Kidney (tissue), 22 donors: ENCODE measurements at places on chromosomes 4 and X. TPM values are rescaled to one million over a fixed set of nuclear protein-coding genes. Genes with fewer than 3 reads are reported as not detected.

DNA sequence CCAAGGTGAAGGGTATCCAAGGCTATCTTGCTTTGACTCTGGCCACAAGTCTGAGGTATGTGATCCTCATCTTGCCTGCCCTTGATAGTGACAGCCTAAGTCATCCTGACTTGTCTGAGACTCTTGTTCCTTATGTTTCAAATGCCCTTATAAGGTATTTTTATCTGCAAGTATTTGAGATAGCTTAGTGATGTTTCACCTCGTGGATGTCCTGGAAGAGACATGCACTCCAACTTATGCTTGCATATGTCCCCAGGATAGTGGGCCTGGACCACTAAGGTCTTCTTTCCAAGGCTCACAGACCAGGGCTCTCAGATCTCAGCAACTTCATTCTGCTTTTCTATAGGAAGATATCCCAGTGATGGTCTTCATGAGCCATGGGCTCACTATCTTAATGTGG, 120.5 kb upstream of the WDR1 start:
- DNase-seq, result no peak

- DNase-seq, result no peak
These were observed 397.9 kb downstream of the PPP3CA start for GRCh38 chr4:100949350-100949935.

GRCh38 chrX:48683411-48683982, at the start of gene WAS:
Gene WAS, plus strand, starts transcription at chrX:48683799. Its CDS starts 55 bp downstream, at chrX:48683854.
- DNase-seq, result no peak

GRCh38 chr4:11494232-11494631, 65.5 kb upstream of the HS3ST1 start:
- DNase-seq, result no peak

DNA sequence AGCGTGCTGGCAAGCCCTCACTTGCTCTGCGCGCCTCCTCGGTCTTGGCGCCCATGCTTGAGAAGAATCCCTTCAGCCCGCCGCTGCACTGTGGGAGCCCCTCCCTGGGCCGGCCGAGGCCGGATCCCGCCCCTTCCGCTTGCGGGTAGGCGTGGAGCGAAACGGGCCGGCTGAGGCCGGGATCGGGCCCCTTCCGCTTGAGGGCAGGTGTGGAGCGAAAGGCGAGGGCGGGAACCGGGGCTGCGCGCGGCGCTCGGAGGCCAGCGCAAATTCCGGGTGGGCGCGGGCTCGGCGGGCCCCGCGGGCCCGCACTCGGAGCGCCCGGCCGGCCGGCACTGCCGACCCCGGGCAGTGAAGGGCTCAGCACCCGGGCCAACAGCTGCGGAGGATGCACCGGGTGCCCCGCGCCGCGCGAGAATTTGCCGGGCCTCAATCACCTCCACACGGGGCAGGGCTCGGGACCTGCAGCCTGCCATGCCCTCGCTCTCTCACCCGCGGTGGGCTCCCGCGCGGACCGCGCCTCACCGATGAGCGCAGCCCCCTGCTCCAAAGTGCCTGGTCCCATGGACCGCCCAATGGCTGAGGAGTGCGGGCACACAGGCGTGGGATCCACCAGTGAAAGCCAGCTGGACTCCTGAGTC, 58.1 kb upstream of the GBA3 start:
- no peak for DNase-seq

DNA sequence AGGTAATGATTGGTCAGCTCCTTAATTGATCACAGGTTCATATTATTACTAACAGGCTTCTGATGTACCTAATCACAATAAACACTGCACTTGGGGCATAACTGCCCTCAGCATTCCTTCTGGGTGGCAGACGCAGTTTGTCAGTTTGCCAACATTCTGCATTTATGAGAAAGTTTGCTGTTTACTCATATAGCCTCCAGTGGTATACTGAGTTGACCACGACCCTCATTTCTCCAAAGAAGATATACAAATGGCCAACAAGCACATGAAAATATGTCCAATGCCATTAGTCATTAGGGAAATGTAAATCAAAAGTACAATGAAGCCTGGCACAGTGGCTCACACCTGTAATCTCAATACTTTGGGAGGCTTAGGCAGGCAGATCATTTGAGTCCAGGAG, 26.3 kb downstream of the EFHC2 start:
- DNase-seq, result no peak

SLC38A5 gene
- polyA plus RNA-seq, result 2.9 TPM

CCDC120 gene
- polyA plus RNA-seq, result 5.2 TPM

GRCh38 chrX:79630033-79631009, 263.2 kb upstream of the ITM2A start:
- no peak for DNase-seq

DNA sequence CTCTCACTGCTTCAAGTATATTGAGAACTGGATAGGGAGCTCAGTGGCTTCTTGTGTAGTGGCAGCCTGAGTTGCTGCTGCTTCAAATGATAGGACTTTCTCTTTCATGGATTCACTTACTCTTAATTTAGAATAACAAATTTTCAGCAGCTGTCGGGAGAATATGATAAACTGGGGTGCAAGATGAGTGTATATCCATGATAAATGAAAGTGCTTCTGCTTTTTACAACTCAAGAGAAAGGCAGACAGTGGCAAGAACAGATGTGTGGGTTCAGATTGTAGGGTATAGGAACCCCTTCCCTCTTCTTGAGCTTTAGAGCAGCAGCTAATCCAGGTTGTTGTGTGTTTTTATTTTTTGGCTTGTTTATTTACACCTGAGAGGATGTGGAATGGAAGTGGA, 1.0 kb downstream of the SH3BGRL start:
- DNase-seq, result no peak

COX7B2 gene
- not detected for polyA plus RNA-seq

- no peak for DNase-seq
These were observed 49.2 kb downstream of the MOSPD2 start for GRCh38 chrX:14922437-14922836.

DNA sequence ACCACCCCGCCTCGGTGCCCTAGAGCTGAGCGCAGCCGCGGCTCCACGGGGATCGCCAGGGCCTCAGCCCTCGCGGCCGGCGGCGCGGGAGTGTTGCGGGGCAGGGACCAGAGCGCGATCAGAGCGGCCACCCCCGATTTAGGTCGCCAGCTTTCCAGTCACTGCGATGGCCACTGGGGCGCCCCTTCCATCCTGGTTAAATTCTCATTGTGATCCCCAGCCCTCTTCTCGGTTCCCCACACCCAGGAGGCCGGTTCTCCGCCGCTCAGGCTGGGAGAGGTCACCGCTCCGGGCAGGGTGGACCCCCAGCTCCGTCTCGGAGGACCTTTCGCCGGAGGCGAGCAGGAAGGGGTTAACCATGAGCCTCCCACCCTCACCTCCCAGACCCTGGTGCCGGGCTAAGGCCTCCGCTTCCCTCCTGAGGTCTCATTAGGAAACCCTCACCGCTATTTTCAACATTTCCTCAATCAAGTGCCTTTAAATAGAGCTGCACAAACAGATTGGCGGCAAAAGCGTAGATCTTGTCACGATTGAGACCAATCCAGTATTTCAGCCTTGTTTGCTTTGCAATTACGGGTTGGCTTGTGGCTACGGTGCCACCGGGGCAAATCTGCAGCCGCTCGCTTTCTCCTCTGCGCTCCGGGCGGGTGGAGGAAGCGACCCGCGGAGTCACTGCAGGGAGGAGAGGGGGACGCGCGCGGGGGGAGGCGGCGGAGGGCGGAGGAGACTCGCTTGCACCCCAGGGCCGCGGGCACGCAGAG, 8.3 kb upstream of the HAND2 start:
- no peak for DNase-seq

DNA sequence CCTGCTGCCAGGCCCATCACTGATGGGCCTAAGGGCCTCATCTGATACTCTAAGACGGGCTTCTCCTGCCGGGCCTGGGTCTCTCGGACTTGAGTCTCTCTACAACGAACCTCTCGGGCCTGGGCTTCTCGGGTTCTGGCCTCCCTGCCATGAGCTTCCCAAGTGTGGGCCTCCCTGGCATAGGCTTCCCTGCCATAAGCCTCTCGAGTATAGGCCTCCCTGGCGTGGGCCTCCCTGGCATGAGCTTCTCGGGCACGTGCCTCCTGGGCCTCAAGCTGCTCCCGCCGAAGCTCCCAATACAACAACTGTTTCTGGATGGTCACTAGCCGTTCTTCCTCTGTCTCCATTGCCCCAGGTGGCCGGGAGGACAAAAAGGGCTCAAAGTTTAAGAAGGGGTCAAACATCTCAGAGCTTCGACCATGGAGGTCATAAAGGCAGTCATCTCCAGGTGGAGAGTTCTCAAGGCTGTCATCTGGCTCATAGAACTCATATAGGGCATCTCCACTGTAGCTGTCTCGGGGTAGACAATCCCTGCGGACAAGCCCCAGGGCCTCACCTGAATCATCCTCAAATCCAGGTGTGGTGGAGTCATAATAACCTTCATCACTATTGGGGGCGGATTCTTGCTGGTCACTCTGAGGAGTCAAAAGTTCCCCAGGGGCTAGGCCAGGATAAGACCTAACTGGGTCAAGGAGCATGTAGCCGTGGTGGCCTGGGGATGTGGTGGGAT, 14.1 kb downstream of the AMER1 start:
- no peak for DNase-seq

- no peak for DNase-seq
These were observed 64.5 kb upstream of the CLDN34 start for GRCh38 chrX:9902656-9903055.

ZCCHC4 gene
- 4.3 TPM for polyA plus RNA-seq

STK32B gene
- 18.1 TPM for polyA plus RNA-seq

TRIM75 gene
- not detected for polyA plus RNA-seq

DNA sequence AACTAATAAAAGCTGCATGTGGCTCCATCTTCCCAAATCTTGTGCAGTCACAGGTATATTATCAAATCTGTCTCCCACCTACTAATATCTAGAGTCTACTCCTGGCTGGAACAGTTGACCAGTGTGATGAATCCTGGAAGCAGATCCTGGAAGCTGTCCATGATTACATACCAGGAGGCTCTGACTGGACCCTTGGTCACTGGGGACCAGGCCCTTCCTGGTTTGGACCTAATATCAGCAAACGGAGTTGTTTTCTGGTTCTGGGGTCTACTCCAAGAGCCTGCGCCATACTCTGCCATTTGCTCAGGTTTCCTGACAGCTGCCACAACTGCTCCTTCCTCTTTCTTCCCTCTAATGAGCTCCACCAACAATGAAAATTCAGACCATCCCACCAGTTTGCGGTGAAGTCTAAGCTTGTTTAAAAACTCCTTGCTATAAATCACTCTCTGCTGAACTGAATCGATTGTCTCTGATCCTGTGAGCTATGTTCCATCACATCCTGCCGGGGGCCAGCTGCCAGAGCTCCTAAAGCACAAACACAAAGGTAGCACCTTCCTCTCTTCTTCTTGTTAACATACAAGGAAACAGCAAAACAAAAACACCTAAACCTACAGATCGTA, 114.2 kb downstream of the PALLD start:
- no peak for DNase-seq

DNA sequence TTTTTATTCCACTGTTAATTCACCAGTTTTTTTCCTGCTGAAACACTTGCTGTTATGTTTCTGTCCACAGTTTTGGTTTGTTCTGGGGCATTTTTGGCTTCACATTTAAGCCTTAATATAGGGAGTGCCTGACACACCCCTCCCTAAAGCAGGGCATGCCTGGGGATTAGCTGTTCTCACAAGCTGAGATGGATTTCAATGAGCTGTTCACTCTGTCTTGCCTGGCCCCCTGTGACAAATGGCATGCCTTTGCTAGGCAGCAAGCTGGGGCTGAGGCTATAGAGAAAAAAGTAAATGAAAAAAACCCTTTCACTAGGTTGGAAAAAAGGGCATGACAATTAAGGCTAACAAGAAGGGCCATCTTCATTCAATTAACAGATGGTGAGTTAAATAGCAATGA, 22.4 kb downstream of the LPAR4 start:
- DNase-seq, result no peak

MAGEA1 gene
- polyA plus RNA-seq, result not detected

- no peak for DNase-seq
These were observed 133.9 kb downstream of the TET2 start for GRCh38 chr4:105280338-105281123.

DNA sequence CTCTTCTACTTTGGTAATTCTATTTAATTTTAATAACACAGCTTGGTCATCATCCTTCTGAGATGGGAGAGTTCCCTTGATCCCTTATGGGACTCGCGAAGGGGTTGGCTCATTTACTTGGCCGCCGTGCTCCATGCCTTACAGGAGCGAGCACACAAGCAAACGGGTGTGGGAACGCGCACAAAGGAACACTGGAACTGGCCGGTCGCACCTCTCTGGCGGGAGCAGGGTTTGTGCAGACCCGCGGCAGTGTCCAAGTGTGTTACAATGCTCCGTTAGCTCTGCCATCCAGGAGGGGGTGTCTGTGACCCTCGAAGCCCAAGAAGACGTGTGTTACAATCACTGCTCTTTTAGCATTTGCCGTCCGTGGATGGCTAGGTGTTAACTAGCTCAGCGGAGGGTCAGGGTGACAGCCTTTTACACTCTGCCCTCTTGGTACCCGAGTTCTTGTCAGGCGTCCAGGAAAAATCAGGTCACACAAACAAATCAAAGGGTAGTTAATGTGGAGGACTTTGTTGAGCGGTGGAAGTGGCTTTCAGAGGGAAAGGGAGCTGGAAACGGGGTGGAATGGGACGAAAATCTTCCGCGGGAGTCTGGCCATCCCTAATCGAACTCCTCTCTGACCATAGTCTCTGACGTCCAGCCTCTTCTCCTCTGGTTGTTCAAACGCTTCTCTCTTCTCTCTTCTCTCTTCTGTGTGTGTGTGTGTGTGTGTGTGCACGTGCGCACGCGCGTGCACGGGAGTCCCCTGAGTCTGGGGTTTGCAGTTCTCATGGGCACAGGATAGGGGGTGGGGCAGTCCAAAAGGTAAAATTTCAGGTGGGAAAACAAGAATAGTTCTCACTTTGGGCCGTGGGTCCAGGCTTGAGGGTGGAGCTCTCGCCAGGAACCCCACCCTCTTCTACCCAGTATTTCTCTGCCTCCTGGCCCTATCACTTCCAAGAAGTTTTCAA, 76.3 kb downstream of the SLC10A7 start:
- DNase-seq, result no peak

XKRX gene
- polyA plus RNA-seq, result not detected
